ENCODE measurements at places on chromosomes 3 and 15.

- DNase-seq = no peak
These were observed 6.8 kb upstream of the MFSD1 start for GRCh38 chr3:158794936-158795518.

- DNase-seq = no peak
These were observed 18.4 kb downstream of the CTXND1 start for GRCh38 chr15:80233581-80233980.

DNA sequence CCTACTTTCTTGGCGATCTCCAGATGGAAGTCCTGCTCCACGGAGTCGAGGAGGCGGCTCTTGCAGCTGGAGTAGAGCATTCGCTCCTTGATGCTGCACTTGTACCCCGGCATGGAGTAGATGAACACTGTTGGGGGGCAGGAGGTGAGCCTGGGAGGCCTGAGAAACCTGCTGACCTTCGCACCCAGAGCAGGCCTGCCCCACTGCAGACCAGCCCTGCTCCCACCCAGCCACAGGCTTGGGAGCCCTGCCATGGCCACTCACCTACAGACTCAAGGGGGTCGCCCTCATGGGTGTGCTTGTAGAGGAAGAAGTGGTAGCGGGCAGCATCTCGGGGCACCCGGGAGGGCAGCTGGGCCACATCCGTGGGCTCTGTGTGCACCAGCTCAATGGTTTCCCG, 4.2 kb upstream of the TLR9 start:
- no peak for DNase-seq

DNA sequence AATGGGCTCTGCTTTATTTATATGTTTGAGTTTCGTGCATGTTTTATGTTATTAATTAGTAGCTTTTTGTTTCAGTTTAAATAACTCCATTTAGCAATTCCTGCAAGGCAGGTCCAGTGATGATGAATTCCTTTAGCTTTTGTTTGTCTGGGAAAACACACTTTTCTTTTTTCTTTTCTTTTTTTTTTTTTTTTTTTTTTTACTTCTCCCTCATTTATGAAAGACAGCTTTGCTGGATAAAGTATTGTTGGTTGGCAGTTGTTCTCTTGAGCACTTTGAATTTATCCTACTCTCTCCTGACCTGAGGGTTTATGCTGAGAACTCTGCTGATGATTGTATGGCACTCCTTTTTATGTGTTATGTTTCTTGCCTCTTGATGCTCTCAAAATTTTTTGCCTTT, 35.7 kb downstream of the TMEM39A start:
- DNase-seq = no peak

Measured in astrocyte (in vitro differentiated cells and primary cell).